ENCODE measurements at places on chromosomes 11 and 22.

GRCh38 chr22:36901411-36902142 lies 11.9 kb upstream of the CSF2RB start:
- H3K4me1 ChIP-seq: no peaks in the 10 kb centered on the region
- no peak overlapping the region for H3K27ac ChIP-seq
- DNase-seq: no peak
- H3K4me3 ChIP-seq: no peak overlapping the region
- no peaks in the 10 kb centered on the region for H3K36me3 ChIP-seq

GRCh38 chr11:86740628-86741483 lies 59.5 kb upstream of the PRSS23 start:
- H3K4me3 ChIP-seq: no peak overlapping the region
- no peaks in the 10 kb centered on the region for H3K36me3 ChIP-seq
- peak overlapping the region; percentile 56 for H3K27ac ChIP-seq
- peak; percentile 31 for DNase-seq

- no peak overlapping the region for H3K27ac ChIP-seq
- no peak for DNase-seq
- no peak overlapping the region for H3K4me3 ChIP-seq
Observed at GRCh38 chr11:44314733-44315132, 4.8 kb upstream of the ALX4 start.

GRCh38 chr11:79683930-79684329 lies 243.1 kb upstream of the TENM4 start:
- no peak for DNase-seq
- no peak overlapping the region for H3K4me3 ChIP-seq
- H3K27ac ChIP-seq: no peak overlapping the region
- H3K4me1 ChIP-seq: no peaks in the 10 kb centered on the region
- no peaks in the 10 kb centered on the region for H3K27me3 ChIP-seq

DNA sequence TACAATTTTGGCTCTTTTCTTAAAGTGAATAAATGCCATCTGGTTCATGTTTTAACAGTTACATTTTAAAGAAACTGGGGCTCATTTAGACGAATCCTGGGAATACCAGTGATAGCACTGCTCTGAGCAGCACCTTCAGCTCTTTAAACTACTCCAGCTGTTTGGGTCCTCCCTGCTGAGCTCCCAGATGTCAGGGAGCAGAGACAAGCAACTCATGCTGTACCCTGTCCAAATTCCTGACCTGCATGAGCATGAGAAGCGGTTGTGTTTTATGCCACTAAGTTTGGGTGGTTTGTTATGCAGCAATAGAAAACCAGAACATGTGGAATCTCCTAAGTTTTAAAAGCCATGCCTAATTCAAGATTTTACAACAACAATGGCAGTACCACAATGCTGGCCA lies 90.0 kb downstream of the FDX1 start:
- H3K4me1 ChIP-seq: no peaks in the 10 kb centered on the region
- no peak for DNase-seq
- no peaks in the 10 kb centered on the region for H3K36me3 ChIP-seq
- H3K27me3 ChIP-seq: no peaks in the 10 kb centered on the region

- H3K27ac ChIP-seq: no peak overlapping the region
- DNase-seq: no peak
- H3K4me1 ChIP-seq: no peaks in the 10 kb centered on the region
- peaks cover 17% of the 10 kb centered on the region for H3K36me3 ChIP-seq
- no peak overlapping the region for H3K4me3 ChIP-seq
Observed at GRCh38 chr11:46759196-46759595, 40.2 kb downstream of the F2 start.

DNA sequence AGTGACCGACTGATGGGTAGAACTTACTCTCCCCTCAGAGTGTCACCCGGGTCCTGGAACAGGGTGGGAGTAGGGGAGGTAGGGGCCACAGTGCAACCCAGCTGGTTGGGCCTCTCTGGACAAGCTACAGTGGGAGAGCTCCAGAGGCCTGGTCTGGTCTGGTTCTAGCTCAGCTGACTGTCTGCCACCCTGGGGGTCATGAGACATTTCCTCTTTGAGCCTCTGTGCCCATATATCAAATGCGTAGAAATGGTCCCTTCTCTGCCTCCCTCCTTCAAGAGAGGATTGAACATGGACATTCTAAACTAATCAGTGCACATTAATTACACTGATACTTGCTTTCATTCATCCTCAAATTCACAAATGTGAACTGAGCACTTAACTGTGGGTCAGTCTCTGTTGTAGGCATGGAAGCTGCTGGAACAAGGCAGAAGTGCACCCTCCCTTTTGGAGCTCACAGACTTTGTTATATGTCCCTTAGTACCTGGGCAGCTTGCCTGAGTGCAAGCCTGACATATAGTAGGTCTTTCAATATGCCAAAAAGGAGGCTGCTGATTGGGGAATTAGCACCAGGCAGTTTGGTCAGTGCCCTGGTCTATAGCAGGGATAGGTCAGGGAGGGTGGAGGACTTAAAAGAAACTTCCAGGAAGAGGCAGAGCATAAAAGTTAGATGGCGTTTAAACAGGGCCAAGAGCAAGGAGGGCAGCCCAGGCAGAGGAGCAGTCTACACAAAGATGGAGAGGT lies 25.7 kb downstream of the ARHGEF17 start:
- no peak overlapping the region for H3K4me3 ChIP-seq
- no peaks in the 10 kb centered on the region for H3K36me3 ChIP-seq
- H3K27me3 ChIP-seq: no peaks in the 10 kb centered on the region
- H3K27ac ChIP-seq: peak overlapping the region; percentile 65

- H3K27me3 ChIP-seq: peaks cover 67% of the 10 kb centered on the region
- H3K4me3 ChIP-seq: no peak overlapping the region
- H3K4me1 ChIP-seq: peaks cover 6% of the 10 kb centered on the region
Observed at GRCh38 chr11:72245263-72245816, 1.4 kb upstream of the PHOX2A start.

GRCh38 chr11:78796956-78797355 lies 222.3 kb upstream of the NARS2 start:
- H3K27ac ChIP-seq: no peak overlapping the region
- peaks cover 3% of the 10 kb centered on the region for H3K4me1 ChIP-seq
- H3K4me3 ChIP-seq: no peak overlapping the region
- no peak for DNase-seq
- H3K36me3 ChIP-seq: no peaks in the 10 kb centered on the region
- H3K27me3 ChIP-seq: no peaks in the 10 kb centered on the region

- no peak for DNase-seq
- H3K4me1 ChIP-seq: peaks cover 13% of the 10 kb centered on the region
- H3K27me3 ChIP-seq: no peaks in the 10 kb centered on the region
Observed at GRCh38 chr11:2375341-2375853, 1.7 kb upstream of the CD81 start.

DNA sequence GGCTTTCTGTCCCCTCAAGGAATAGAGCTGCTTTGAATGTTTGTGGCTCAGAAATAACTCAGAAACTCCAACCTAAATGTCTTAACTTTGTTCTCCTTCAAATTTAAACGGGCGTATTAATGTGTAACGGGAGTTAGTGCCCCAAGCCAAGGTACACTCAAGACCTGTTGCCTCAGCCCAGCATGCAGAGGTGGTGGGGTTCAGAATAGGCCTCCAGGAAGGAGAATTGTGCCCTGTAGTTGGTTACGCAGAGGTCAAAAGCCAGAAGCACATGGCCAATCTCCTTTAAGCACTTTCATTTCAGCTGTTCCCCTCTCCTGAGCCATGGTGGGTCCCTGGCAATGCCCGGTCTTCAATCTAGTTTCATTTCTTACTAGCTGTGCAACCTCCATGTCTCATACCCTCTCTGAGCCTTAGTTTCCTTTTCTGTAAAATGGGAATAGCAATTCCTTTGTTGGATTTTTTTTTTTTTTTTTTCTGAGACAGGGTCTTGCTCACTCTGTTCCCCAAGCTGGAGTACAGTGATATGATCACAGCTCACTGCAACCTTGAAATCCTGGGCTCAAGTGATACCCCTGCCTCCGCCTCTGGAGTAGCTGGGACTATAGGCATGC lies 4.2 kb downstream of the HMOX1 start:
- DNase-seq: no peak
- no peaks in the 10 kb centered on the region for H3K36me3 ChIP-seq
- no peak overlapping the region for H3K4me3 ChIP-seq
- no peak overlapping the region for H3K27ac ChIP-seq
- no peaks in the 10 kb centered on the region for H3K27me3 ChIP-seq
- peaks cover 4% of the 10 kb centered on the region for H3K4me1 ChIP-seq

GRCh38 chr22:24219750-24220149 lies 25.1 kb downstream of the GGT5 start:
- no peaks in the 10 kb centered on the region for H3K36me3 ChIP-seq
- H3K4me1 ChIP-seq: no peaks in the 10 kb centered on the region
- H3K27me3 ChIP-seq: no peaks in the 10 kb centered on the region
- no peak for DNase-seq

DNA sequence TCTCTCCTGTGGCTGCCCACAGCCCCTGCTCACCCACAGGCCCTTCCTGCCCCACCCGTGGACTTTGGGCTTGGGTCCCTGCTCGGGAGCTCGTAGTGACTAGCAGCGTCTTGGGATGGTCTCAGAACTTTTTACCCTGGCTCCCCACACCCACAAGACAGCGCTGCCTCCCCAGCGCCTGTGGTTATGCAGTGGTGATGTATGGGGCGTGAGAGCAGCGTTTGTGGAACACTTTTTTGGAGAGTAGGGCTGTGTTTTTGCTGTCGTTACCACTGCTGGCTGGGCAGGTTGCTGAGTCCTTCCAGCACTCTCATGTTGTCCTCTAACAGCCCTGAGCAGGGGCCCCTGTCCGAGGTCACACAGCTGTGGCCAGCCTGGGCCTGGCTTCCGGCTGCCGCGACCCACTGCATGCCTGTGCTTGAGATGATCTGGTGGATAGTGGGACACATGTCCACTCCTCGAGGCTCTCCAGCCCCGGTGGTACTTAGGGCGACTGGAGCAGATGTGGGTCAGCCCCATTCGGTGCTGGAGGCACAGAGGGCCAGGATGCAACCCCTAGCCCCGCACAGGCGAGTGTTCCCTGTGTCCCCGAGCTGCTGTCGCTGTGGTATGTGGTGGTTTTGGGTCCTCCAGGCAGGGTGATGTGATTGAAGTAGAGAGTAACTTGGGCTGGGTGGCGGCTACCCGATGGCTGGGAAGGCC lies 7.1 kb upstream of the GRAMD4 start:
- DNase-seq: peak; percentile 69
- H3K4me1 ChIP-seq: peaks cover 19% of the 10 kb centered on the region
- no peaks in the 10 kb centered on the region for H3K36me3 ChIP-seq
- H3K27ac ChIP-seq: peak overlapping the region; percentile 34
- no peaks in the 10 kb centered on the region for H3K27me3 ChIP-seq
- no peak overlapping the region for H3K4me3 ChIP-seq

DNA sequence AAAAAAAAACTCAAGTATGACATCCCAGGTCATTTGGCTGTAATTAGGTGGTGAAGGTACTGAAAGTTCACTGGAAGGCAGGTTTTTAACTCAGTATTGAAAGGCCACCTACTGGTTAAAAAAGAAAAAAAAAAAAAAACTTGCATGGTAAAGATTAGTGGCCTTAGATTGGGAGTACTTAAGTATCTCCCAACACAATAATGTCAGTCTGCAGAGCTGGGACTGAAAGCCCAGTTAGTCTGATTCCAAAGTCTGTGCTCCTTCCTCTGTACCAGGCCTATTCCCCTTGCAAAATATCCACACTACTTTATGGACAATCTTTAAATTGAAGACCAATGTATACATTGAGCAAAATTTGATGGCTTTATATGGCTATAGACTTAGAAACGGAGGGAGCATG lies 85.5 kb downstream of the NOX4 start:
- H3K27me3 ChIP-seq: no peaks in the 10 kb centered on the region
- no peak overlapping the region for H3K4me3 ChIP-seq
- DNase-seq: no peak

DNA sequence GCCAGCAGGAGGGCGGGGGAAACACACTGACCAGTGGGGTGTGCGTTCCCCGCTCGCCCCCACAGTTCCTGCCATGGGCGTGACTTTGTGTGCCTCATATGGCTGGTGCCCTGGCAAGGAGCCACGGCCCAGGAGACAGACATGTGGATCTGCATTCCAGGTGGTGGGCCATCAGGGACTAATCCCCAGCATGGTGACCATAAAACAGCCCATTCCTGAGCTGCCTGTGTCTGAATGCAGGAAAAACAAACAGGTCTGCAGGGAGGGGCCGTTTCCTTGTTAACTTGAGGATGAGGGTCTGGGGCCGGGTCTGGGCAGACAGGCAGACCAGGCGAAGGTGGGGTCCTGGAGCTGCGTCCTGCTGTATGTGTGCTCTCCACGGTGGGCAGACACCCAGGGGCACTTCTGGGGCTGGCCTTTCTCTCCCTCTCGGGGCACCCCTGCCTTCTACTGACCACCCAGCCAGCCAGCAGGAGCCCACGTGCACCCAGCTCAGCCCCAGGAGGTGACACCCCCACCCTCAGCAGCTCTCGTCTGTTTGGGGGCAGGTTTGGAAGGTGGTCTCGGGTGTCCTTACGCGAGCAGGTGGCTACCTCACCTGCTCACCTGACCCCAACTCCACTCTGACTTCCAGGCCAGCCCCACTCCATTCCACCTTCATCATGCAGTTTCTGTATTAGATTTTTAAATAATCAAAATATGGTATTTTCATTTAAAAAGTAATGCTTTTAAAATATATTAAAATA lies 120.3 kb downstream of the KCNQ1OT1 start:
- no peak overlapping the region for H3K27ac ChIP-seq
- H3K27me3 ChIP-seq: no peaks in the 10 kb centered on the region
- H3K36me3 ChIP-seq: no peaks in the 10 kb centered on the region
- no peak for DNase-seq
- no peak overlapping the region for H3K4me3 ChIP-seq

DNA sequence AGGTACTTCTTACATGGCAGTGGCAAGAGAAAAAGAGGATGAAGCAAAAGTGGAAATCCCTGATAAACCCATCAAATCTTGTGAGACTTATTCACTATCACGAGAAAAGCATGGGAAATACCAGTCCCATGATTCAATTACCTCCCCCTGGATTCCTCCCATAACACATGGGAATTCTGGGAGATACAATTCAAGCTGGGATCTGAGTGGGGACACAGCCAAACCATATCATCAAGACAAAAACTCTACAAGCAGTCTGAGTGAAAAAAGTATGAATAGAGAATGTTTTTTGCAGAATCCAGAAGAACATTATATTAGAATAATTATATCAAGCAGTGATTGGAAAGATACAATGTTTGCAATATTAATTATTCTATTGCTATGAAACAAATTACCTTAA lies 893.7 kb downstream of the FAM181B start:
- DNase-seq: no peak
- H3K36me3 ChIP-seq: no peaks in the 10 kb centered on the region
- no peak overlapping the region for H3K4me3 ChIP-seq
- H3K27ac ChIP-seq: no peak overlapping the region

DNA sequence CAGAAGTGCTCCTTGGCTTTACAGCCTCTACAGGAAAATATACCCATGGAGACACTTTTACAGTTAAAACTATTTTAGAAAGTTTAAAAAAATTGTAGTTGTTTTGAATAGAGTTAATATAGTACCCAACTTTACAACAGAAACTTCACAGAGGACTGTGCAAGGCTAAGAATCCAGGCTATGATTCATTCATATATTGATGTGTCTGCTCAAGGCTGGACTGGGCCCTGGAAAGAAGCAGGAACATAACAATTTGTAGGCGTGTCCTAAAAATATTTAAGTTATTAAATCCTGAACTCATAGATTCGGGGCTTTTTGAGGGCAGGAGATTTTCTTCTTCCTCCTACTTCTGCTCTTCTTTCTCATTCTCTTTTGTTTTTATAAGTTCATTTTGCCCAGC lies 291.5 kb upstream of the CCDC179 start:
- no peak for DNase-seq
- H3K36me3 ChIP-seq: no peaks in the 10 kb centered on the region
- no peak overlapping the region for H3K4me3 ChIP-seq
- no peaks in the 10 kb centered on the region for H3K27me3 ChIP-seq
